NCI-H460 (cell line): ENCODE measurements at places on chromosomes 5 and 9.
A peak's percentile ranks its signal among the peaks of the same experiment; 100 is the strongest.

GRCh38 chr5:8961956-8962355 is 583.9 kb downstream of the SEMA5A start:
- DNase-seq: no peak

GRCh38 chr9:76655121-76655541 is 109.1 kb upstream of the PCA3 start:
- DNase-seq: no peak

GRCh38 chr5:139126711-139127111 is 71.5 kb downstream of the SIL1 start:
- DNase-seq: no peak

GRCh38 chr9:111375817-111376564 is 46.0 kb upstream of the OR2K2 start:
- DNase-seq: no peak

DNA sequence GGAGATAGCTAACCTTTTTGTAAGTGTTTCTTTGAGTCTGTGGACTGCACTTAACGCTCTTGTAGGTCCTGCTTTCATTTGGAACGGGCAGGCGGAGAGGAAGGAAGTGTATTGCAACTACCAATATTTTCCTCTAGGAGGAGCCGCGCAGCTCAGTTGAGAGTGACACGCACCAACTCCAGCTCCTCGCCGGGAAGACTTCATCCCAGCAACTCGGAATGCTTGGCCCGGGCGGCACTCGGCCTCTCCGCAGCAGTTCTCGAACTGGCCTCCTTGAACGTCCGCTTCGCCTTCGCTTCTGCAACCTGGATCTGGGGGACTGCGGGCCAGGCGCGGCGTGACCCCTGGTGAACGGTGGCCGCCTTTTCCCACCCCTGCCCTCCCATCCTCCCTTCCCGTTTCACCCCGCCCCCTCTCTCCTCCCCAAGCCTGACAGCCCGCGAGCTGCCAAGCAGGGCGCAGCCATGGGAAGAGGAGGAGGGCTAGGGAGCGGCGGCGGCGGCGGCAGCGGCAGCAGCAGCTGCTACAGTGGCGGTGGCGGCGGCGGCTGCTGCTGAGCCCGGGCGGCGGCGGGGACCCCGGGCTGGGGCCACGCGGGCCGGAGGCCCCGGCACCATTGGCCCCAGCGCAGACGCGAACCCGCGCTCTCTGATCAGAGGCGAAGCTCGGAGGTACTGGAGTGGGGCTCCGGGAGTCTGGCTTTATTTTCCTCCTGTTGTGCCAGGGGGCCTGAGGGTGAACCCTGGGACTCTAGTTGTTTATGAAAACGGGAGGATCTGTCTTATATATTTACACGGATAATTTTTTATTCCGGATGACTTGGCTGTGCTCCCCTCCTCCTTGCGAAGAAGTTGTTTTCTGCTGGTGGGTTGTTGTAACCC is at the start of gene GHR:
Gene GHR (plus strand): TSS at position 155 of the 881 bp plus-strand sequence. CDS start 142,436 bp downstream, outside the sequence.
- DNase-seq: peak; percentile 89

- no peak for DNase-seq
Measured at GRCh38 chr9:71987471-71988371, 72.7 kb downstream of the C9orf57 start.

DNA sequence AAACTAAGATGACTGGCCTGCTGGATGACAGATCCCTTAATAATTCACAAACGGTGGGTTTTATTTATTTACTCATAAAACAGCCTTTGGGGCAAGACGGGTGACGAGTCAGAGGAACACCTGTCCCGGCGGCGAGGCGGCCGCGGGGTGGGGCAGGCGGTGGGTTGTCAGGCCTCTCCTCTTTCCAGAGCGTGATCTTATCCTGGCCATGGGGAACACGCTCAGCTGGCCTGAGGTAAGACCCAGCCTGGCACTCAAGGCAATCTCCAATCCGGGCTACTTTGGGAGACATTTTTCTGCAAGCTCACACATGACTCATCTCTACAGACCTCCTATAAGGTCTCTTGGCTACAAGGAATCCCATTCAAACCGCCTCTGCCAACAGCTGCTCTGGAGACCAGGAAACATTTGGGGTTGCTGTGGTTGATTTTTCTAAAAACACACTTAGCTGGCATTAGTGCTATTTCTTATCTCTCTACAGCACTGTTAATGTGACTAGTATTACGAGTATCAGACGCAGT is 6.3 kb downstream of the RAPGEF1 start:
- DNase-seq: no peak

DNA sequence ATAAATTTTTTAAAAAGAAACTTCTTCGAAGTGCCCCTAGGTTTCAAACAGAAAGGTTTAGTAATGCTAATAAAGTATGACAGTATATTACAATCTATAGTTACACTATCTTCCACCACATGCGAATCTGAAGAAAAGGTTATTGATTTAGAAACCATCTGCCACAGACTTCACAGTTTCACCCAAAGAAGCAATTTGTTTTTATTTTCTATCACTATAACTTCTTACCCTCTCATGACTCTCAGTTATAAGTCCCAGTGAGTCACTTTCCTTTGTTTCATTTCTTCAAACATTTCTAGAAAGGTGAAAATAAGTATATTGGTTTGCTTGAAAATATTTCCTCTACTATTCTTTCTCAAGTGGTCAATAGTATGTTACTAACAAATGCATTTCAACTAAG is 93.6 kb downstream of the MCTP1 start:
- no peak for DNase-seq

GRCh38 chr9:132260846-132261245 is 93.9 kb downstream of the SETX start:
- no peak for DNase-seq

DNA sequence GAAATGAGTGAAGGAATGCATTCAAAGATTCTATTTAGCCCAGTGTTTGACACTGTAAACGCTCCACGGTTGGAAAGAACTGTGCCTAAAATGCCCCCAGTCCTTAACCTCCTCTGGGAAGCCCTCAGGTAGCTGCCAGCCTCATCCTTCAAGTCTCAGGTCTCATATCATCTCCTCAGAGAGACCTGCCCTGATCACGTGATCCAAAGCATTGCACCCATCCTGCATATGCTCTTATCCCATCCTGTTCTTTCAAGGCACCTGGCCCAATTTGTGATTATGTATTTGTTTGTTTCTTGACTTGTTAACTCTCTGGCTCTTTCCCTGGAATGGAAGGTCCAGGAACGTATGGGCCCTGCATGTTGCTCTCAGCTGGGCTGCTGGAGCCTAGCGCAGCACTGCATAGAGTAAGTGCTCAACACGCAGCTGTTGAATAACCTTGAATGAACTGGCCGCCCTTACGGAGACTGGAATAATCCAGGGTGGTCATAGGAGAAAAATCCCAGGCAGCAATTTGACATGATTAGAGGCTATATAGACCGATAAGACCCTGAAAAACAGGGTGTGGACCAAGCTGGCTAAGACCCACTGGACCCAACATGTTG is 8.7 kb downstream of the C1QTNF2 start:
- no peak for DNase-seq

- no peak for DNase-seq
Measured at GRCh38 chr5:127010362-127010761, 20.0 kb downstream of the MARCHF3 start.

DNA sequence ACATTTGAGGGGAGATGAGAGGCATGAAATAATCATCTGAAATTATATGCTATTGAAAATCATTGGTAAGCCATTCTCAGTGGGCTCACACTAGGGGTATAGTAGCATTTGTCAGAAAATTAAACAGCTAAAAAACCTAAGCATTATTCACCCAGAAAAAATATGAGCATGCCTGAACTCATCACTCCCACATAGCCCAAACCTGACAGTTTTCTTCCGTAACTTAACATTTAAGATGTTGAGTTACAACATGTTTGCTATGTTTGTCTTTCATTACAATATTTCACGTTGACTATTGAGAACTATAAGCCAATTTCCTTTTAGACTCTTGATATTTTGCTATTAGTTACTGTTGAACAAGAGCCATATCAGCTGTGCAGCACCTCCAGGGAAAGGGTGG is 23.5 kb upstream of the GHR start:
- DNase-seq: no peak

- peak; percentile 15 for DNase-seq
Measured at GRCh38 chr9:28808042-28808441, 1234.8 kb upstream of the C9orf72 start.

- no peak for DNase-seq
Measured at GRCh38 chr9:33196736-33197135, 29.6 kb upstream of the B4GALT1 start.

DNA sequence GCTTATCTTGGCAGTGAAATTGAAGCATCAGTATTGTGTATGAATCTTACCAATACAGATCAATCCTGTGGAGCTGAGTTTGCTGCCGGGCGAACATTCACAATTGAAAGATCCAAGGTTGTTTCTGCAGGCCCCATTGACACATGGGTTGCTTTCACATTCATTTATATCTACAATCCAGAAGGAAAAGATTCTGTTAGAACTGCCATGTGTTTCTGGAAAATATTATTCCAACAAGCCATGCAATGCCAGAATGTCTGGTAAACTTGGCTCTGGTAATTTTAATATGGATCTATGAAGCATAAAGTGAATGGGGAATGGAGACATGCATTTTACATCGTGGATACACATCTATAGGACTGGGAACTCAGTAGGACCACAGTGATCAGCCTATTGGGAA is 180.8 kb downstream of the FBN2 start:
- DNase-seq: no peak

DNA sequence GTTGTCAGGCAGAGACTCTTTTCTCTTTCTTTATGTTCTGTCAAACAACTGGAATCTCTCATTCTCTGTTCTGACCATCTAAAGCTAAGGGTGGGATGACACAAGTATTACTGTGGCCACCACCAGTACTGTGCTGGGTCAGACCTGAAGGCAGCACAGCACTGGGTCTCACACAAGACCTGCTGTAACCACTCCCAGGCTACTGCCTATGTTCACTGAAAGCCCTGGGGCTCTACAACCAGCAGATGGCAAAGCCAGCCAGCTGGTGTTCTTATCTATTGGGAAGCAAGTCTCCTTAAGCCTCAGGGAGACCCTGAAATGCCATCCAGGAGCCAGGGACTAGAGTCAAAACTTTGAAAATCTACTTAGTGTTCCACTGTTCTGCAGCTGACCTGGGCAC is 189.5 kb downstream of the SLCO4C1 start:
- no peak for DNase-seq

DNA sequence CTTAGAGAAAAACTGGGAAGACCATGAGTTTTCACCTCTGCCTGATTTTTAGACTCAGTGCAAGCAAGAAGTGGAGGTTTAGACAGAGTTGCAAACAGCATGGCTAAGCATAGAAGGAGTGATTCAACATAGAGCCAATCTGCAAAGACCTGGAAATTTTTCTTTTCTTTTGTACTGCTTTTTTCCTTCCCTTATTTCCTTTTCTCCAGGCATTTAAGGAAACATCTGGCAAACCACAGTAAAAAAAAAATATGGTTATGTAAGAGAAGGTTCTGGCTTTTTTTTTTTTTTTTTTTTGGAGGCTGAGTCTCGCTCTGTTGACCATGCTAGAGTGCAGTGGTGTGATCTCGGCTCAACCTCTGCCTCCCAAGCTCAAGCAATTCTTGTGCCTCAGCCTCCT is 16.6 kb upstream of the DCAF12 start:
- DNase-seq: no peak
